ENCODE measurements at places on chromosomes 7 and 10.

DNA sequence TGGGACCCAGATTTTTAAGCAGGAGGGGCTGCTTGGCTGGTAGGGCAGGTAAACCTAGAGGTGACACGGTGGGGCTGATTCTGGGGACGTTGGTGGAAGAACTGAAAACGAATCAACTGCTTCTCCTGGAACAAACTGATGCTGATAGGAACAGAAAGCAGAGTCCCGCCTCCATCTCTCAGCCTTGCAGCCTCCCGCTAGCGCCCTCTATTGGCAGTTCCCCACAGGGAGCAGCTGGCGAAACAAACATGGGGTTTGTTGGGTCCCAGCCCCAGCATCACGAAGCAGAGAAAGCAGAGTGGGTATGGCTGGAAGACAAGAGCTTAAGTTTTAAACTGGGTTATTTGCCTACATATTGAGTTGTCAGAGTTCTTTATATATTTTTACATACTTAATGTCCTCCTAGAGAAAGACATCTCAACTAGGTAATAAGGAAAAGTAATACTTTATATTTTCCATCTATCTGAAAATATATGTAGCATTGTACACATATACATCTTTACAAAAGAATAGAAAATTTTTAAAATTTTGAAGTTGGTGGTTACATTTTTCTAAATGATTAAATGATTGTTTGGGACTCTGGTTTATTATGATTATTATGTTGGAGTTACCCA lies 42.3 kb upstream of the FOXI2 start:
- no peak for DNase-seq

GRCh38 chr10:104035194-104036068 lies 50.2 kb downstream of the COL17A1 start:
- no peak for DNase-seq

DNA sequence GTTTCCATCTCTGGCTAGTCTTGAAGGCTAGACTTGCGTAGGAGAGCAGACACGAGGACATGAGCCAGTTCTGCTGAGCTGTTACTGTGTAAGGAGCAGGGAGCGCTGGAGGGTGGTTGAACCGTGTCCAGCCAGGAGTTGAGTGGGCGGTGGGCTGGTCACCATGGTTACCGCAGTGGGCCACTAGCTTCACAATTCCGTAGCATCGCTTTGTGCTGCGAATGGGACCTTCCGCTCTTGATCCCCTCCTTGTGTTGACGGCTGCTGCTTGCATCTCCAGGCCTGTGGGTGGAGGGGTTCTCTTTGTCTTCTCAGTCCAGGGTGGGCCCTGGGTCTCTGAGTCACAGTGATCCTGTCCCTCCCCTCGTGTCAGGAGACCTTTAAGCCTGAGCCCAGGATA lies 49.4 kb upstream of the OCM start:
- no peak for DNase-seq

GRCh38 chr10:69451784-69452251 lies 553 bp downstream of the TSPAN15 start:
- no peak for DNase-seq

DNA sequence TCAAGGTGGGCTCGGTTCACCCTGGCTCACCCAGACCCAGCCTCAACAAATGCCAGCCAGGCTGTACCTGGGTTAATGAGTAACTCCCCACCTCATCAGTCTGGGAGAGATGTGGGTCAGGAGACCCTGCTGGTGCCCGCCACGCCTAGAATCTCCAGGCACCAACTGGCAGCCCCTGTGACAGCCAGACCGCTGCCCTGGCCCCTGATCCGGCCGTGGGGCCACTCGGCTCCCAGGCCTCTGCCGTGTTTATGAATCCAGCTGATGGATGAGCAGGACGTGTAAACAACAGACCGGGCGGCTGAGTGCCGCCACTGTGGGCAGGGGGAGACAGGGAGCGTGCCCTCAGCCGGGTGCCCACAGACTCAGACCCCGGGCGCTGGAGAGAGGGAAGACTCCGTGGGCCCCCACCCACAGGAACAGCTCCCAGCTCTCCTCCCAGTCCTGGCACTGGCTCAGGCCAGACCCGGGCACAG lies 34.0 kb upstream of the PDGFA start:
- no peak for DNase-seq

GRCh38 chr10:61721431-61721830 lies 58.7 kb downstream of the CABCOCO1 start:
- no peak for DNase-seq

GRCh38 chr7:27746978-27747377 lies 7.0 kb downstream of the TAX1BP1 start:
- no peak for DNase-seq

GRCh38 chr7:1934756-1935155 lies 264.7 kb downstream of the ELFN1 start:
- DNase-seq, result no peak

GRCh38 chr7:102837802-102838201 lies 75.0 kb upstream of the LRRC17 start:
- no peak for DNase-seq

- DNase-seq, result no peak
Measured at GRCh38 chr10:102327002-102327401, 68.5 kb upstream of the NFKB2 start.

- no peak for DNase-seq
Measured at GRCh38 chr7:22762866-22763265, 35.9 kb downstream of the IL6 start.

GRCh38 chr10:34178196-34178595 lies 636.9 kb downstream of the PARD3 start:
- no peak for DNase-seq

DNA sequence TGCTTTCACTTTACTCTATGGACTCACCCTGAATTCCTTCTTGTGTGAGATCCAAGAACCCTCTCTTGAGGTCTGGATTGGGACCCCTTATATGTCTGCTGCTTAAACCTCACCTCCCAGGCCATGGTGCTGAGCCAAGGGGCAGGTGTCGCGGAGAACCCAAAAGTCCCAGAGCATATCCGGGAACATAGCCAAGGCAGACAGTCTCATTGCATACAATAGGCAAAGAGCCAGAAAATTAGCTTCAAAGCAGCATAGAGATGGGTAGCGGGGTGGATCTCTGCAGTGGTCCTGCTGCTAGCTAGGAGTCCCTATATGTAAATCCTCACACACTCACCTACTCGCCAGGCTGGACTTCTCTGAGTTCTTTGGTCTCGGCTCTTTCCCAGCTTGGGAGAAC lies 5.5 kb downstream of the CCL24 start:
- no peak for DNase-seq

DNA sequence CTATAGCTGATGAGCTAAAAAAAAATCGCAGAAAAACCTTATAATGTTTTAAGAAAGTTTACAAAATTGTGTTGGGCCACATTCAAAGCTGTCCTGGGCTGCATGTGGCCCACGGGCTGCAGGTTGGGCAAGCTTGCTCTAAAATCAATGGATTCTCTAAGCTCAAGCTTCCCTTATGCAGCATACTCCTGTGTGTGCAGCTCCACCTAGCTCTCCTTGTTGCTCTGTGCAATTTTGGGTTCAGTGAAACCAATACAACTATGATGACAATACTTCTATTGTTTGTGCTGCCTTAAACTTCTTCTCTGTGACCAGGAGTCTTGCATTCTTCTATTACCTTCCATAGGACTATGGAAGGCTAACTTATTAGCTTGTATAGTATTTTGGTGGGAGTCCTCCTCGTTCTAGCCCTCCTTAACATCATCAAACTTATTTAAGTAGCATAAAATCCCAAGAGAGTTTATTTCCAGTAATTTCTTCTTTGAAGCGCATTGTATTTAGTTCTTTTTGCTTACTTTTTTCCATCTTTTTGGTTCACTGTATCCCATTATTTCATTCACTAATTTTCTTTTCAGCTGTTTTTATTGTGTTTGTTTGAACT lies 170.9 kb upstream of the SMIM30 start:
- DNase-seq, result no peak

Data from cortex of kidney (tissue), 1 donor.